GM04503 (cell line): ENCODE measurements at places on chromosomes 6 and 20.

DNA sequence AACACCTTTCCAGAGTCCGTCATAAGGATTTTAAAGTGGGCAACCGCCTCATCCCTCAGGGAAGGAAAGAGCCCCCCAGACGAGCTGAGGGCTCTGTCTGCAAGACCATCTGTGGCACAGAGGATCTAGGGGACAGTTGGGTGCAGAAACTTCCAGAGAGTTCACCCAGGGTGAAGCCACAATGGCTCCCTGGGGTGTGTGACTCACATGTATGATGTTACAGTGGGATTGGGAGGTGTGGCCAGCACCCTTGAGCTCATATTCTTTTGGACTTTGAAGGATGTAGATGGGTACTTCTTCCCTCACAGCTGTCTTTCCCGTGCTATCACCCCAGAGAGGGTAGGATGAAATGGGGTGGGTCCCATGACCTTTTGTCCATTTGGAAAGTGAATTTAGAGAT lies 95.5 kb downstream of the NCR2 start:
- DNase-seq, result peak; percentile 48

DNA sequence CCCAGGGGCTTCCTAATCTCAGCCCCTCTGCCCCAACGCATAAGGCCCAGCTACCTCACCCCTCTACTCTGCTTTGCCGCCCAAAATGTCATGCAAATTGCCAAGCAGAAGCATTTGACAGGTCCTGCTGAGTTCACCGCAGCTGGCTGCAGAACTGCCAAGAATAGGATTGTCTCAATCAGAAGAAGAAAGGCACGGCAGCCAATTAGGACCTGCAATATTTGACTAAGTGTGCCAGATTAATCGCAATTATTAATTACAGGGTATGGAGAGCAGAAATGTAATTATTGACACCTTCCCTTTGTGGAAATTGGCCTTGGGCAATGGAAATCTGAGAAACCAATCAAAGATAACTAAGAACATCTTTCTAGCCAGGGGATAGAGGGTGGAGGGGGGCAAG lies 318.6 kb downstream of the LRFN2 start:
- no peak for DNase-seq

- DNase-seq, result no peak
These were observed 8.7 kb upstream of the PDE7B start for GRCh38 chr6:135842618-135843392.

- DNase-seq, result no peak
These were observed 1.6 kb downstream of the SRPK1 start for GRCh38 chr6:35919085-35919826.

DNA sequence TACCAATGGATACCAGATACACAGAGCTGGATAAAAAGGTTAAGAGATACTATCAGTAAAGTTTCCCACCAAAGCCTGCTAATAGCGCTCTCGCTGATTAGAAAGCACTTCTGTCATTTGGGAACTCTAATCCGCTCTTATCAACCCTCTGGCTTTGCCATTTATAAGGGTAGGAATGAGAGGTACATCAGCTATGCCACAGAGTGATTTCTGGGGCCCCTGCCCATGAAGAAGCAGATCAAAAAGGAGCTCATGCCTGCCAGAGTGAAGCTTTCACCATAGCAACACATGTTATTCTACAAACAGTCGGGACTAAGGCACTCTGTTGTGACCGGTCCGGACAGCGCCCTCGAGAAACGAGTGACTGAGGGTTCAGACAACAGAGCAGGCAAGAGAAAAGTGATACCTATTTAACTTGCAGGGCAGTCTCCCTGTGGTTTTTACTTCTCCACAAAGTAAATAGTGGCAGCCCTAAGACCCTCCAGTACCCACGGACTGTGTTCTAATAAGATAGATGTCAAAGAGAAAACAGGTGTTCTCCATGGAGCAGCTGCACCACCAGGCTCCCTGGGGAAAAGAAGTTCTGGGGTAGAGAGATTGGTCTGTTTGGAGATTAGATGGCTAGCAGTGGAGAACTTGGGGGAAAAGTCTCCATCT lies 5.6 kb downstream of the TRAM2 start:
- DNase-seq, result no peak

GRCh38 chr6:155454471-155454870 lies 1.2 kb downstream of the NOX3 start:
- no peak for DNase-seq

- DNase-seq, result no peak
These were observed 8.9 kb downstream of the SLC22A3 start for GRCh38 chr6:160357088-160357487.

DNA sequence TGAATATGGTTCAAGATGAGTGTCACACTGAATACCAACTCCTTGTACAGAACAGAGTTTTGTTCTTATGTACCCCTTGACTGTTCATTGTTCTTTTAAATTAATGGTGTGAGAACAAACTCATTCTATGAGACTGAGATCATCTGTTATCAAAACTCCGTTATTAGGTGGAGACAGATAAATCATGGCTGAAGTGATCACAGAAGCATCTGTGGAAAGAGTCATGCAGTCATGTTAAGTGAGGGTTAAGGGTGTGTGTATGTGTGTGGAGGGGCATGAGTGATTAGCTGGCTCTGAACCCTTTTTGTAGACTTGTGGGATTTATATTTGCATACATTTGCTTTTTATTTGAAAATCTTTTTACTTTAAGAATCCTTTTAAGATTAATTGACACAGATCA lies 24.7 kb downstream of the ADGRG6 start:
- DNase-seq, result no peak

- DNase-seq, result no peak
These were observed 60.1 kb upstream of the ZNF184 start for GRCh38 chr6:27532820-27533538.

GRCh38 chr20:46774943-46775560 lies 65.6 kb downstream of the SLC2A10 start:
- DNase-seq, result no peak

GRCh38 chr6:56682635-56683034 lies 39.9 kb upstream of the DST start:
- DNase-seq, result no peak

DNA sequence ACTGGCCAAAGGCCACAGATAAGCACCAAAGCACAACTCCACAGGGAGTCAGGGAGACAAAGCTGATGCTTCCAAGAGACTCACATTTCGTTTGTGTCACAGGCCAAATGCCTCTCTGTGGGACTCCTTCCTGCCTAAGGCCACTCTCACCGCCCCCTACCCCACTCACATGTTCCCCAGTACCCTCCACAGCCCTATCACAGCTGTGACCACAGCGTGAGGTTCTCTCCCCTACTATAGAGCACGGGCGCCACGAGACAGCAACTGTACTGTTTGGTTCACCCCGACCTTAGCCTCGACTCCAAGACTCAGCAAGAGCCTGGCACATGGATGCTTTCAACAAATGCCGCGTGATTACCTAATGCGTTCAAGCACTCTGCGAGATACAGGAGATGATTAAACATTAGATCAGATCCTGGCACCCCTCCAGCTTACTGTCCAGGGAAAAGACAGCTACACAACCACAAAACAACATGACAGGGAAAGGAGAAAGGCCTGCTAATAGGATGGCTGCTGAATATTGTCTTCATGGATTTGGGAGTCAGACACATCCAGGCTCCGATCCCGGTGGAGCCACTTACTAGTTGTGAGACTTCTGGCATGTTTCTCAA lies 105.5 kb downstream of the AGPAT4 start:
- peak; percentile 80 for DNase-seq

GRCh38 chr6:139778106-139778505 lies 403.7 kb upstream of the CITED2 start:
- no peak for DNase-seq

DNA sequence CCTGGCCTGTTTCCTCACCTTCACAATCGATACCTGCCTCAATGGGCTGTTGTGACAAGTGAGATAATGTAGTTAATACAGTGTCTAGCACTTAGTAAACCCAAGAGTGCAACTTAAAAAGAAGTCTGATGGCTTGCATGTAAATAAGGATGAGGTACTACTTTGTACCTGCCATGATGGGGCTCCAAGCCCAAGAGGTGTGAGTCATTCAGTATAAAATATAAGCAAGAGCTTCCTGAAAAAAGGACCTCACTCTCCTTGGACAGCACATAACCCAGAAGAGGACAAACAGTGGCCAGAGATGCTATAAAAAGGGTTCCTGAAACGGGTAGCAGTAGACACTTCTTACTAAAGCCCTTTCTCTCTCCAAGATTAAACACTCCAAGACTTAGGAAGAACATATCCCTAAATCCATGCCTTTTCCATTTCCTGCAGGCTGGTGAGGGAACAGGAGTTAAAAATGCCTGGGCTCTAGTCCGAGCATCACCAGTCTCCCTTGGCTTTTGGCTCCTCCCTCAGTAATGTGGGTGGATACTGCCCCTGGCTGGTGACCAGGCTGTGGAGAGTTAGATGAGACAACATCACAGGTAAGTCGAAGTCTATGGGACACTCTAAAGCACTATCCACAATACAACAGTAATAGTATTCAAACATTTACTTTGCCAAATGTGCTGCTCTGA lies 4.3 kb downstream of the UBE2V1 start:
- DNase-seq, result no peak

DNA sequence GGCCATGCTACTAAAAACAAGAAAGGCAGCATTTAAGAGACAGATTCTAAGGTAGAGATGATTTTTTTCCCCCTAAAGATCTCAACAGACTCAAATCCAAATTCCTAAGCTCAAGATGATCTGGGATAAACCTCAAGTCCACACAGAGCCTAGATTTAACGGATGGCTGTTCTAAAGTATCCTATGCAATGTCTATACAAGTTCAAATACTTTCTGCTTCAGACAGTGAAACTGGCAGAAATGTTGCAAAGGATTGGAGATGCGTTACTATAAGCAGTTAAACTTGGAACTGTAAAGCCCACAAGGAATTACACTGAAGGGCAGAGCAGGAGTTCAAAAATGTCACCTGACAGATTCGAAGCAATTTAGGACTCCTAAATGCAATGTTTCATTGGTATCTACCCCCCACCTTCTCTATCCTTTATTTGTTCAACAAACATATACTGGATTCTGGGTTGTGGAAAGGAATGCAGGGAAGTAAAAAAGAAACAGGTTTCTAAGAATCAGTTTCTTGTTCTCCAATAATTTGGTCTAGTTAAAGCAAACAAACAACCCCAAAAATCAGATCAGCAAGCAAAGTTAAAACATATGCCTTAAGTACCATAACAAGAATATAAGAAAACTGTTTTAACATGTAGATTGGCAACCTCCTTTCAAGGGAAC lies 1.6 kb downstream of the DNAAF9 start:
- DNase-seq, result no peak

GRCh38 chr6:28371706-28372451 lies 22.1 kb downstream of the ZKSCAN3 start:
- no peak for DNase-seq

- DNase-seq, result no peak
These were observed 198.6 kb downstream of the FOXA2 start for GRCh38 chr20:22385602-22386305.

GRCh38 chr6:21604081-21604480 lies 10.5 kb downstream of the SOX4 start:
- no peak for DNase-seq

GRCh38 chr6:19845266-19846041 lies 8.3 kb downstream of the ID4 start:
- no peak for DNase-seq

GRCh38 chr6:154306696-154307095 lies 49.9 kb downstream of the IPCEF1 start:
- DNase-seq, result no peak

DNA sequence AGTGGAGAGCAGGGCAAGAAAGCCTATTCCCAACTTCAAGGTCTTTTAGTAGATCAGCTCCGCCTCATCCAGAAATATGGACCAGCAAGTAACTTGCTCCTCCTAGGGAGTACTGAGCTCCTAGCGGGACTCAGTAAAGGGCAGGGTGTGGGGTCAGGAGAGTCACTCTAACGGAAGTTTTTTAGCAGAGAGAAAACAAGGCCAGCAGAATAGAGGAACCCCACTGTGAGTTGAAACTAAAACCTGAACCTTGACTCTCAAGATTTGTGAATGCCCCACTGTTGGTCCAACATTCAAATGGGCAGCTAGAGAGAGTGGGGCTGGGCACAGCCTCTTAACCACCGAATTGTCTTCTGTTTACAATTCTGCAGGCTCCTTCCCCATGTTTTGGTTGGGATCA lies 244.8 kb downstream of the FARS2 start:
- DNase-seq, result no peak

DNA sequence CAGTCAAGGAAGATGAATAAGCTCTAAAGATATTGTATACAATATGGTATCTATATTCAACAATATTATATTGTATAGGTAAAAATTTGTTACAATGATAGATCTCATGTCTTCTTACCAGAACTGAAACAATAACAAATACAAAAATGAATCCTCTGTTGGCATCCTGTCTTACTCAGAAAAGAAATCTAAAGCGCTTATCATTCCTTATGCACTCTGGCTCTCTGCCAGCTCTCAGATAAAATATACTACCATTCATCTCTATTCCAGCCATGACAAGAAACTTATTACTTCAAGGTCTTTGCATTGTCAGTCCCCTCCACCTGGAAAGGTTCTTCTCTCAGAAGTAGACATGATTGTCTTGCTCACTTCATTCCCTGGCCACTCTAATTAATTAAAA lies 138.6 kb downstream of the THEMIS start:
- no peak for DNase-seq

GRCh38 chr6:160043784-160044183 lies 74.9 kb downstream of the IGF2R start:
- DNase-seq, result no peak

DNA sequence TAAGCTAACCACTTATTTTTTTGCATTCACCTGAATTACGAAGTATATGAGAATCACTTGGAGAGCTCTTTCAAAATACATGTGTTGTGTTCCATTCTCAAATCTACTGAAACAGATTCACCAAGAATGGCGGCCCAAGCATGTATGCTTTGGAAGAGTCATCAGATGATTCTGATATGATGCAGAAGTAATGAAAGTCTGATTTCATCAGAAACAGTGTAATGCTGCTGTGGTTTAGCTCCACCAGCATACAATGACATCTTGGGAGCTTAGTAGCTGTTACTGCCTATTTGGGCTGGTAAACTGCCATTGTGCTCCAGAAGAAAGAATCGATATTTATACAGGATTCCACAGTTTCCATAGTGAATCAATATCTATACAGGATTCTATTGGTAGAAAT lies 52.9 kb downstream of the UBR2 start:
- DNase-seq, result no peak

- no peak for DNase-seq
These were observed 52.2 kb downstream of the REV3L start for GRCh38 chr6:111430605-111431376.

DNA sequence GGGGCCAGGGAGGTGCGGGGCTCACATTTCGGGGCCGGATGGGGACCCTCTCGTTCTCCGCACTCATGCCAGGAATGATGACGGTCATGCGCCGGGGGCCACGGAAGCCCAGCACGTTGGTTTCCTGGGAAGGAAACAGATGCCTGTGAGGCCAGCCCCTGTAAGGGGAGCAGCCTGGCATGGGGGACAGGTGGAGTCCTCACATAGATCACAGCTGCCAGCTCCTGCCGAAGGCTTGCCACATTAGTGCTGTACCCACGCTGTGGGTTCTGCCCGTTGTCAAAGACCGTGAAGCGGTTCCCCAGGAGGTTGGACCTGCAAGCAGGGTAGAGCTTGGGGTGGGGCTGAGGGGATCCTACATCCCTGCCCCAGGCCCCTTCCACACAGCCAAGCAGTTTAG lies 6.7 kb upstream of the TEAD3 start:
- DNase-seq, result no peak

GRCh38 chr6:151948002-151948743 lies 140.7 kb downstream of the ESR1 start:
- DNase-seq, result no peak

- DNase-seq, result no peak
These were observed 134.8 kb upstream of the OGFRL1 start for GRCh38 chr6:71153755-71154325.
